Neuronal stem cell (in vitro differentiated cells): ENCODE measurements at places on chromosomes 1 and 21.

DNA sequence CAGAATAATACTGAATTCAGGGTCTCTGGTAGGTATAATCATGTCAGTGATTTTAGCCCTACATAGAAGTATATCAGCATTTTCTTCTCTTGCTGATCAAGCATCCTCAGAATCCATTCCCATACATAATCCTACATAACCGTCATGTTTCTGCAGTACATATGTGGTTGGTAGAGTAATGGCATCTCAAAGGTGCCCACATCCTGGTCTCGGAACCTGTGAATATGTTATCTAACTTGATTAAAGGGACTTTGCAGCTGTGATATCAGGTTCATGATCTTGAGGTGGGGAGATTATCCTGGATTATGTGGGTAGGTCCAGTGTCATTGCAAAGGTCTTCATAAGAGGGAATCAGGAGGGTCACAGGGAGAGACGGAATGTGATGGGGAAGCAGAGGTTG, 69.4 kb upstream of the KIF1B start:
- no peak for DNase-seq

- DNase-seq = no peak
These were observed 276.4 kb upstream of the PRMT6 start for GRCh38 chr1:106780066-106780465.

- no peak for DNase-seq
These were observed 2.2 kb downstream of the PGBD5 start for GRCh38 chr1:230423951-230424350.

DNA sequence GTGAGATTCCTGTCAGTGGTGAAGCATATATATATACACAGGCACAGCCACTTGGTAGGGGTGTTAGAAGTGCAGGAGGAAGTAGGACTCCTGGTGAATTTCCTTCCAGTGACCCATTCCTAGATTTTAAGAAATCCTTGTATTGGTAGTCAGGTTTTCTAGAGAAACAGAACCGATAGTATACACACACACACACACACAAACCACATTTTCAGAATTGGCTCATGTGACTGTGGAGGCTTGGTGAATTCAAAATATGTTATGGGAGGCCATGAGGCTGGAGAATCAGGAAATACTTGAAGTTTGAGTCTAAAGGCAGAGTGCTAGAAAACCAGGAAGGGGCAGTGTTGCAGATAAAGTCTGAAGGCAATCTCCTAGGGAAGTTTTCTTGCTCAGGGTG, 114.2 kb downstream of the FCRL5 start:
- DNase-seq = no peak

- DNase-seq = no peak
These were observed 291.1 kb upstream of the ADAMTS5 start for GRCh38 chr21:27257908-27258556.

GRCh38 chr1:87812871-87813577, 484.3 kb downstream of the LMO4 start:
- no peak for DNase-seq
